GM04504 (cell line): ENCODE measurements at places on chromosomes 12 and 14.

DNA sequence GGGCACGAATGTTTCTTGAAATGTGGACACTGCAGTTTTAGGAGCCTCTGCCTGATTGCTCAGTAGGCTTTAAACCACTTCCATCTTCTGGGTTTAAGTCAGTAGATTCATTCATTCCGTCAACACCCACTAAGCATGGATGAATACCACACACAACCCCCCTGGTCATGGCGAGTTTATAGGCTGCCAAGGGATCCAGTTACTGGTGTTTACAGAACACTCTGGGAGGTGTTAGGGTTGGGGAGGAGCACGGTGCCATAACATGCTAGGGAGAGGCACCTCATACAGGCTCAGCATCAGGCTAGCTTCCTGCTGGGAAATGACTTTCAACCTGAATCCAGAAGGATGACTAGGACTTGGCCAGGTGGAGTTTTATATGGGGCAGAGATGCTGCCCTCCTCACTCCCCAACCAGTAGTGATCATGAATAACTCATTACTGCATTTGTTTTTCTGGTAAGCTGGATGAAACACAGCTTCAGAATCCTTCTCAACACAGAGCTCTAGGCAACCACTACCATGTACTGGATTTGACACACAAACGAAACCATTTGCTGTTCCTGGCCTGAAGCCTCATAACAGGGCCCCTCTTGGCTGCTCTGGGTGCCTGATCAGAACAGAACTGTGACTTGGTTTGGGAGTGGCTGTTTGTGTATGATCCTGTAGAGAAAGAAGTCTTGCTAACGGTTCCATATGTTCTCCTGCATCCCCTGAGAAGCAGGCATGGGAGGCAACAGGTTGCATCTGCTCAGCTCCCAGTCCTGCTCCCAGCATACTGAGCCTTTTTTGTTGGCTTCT lies 47.9 kb downstream of the FBXW8 start:
- DNase-seq: no peak

DNA sequence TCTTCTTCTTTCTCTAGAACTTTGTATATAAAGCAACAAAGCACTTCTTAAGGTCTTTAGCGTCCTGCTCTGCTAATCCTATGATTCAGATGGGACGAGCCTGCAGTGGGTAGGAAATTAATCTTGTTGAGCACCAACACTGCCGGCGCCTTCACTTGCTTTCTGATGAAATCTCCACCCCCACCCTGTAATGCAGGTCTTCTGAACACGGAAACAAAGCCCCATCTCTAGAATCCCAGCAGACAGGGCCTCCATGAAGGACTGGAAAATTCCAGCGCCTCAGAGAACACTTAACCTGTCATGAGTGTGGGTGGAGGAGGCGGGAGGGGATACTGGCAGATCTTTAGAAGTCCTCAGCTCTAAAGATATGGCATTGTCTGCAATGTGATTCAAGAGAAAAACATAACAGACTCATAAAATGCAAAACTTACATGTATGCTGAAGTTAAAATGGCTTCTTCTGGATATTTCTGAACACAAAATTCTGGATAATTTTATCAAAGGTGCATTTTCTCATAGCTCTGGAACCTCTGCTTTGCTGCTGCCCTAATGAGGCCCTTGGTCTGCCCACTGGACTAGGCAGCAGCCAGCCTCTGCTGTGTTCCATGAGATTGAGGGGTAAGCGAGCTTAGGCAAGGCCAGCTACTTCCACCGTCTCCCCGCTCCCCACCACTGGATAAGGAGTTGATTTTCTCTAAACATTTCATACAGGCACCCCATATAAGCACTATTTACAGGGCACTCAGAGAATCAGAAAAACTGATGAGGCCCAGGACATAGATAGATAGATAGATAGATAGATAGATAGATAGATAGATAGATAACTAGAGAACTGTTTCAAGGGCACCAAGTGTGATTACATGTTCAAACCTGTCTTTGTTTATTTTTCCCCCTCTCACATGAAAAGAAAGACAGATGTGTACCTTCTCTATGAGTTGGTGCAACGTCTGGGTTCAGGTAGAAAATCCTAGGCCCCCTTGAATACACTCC lies 43.1 kb downstream of the ZFP36L1 start:
- DNase-seq: no peak

GRCh38 chr14:64792231-64792630 lies 87.5 kb downstream of the SPTB start:
- DNase-seq: no peak

GRCh38 chr14:105021656-105022275 lies 883 bp upstream of the CDCA4 start:
- DNase-seq: no peak

DNA sequence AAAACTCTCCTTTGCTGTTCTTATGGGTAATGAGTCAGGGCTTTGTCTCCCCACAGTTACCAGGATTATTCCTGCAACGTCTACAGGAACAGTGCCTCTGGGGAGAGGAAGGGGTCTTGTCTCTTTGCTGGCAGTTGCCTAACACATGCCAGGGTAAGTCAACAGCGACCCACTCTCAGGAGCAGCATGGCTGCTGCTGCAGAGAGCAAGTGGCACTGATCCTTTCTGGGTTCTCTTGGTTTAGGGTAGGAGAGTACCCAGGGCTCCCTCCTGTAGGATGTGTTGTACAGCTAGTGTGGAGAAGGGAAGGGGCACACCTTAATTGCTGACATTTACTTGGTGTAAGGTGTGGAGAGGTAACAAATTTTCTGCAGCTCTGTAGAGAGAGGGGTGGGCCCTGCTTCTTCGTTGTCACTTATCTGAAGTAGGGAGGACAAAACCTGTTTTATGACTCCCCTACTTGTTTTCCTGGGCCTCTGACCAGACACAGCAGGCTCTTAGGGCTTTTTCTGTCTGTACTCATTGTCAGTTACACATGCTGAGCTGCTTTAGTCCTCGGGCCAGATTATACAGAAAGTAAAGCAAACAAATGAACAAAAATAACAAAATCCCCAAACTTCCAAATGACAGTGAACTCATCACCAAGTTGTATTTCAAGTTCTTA lies 168.2 kb downstream of the ACSS3 start:
- DNase-seq: no peak

GRCh38 chr14:80809663-80810062 lies 131.9 kb downstream of the CEP128 start:
- no peak for DNase-seq
